ENCODE measurements at places on chromosomes 16 and 17.
A peak's percentile ranks its signal among the peaks of the same experiment; 100 is the strongest.

GRCh38 chr17:68204736-68205135, 43.1 kb upstream of the AMZ2 start:
- H3K4me1 ChIP-seq = peaks cover 13% of the 10 kb centered on the region
- H3K4me3 ChIP-seq = peak overlapping the region; percentile 90
- no peaks in the 10 kb centered on the region for H3K36me3 ChIP-seq
- no peak for DNase-seq

DNA sequence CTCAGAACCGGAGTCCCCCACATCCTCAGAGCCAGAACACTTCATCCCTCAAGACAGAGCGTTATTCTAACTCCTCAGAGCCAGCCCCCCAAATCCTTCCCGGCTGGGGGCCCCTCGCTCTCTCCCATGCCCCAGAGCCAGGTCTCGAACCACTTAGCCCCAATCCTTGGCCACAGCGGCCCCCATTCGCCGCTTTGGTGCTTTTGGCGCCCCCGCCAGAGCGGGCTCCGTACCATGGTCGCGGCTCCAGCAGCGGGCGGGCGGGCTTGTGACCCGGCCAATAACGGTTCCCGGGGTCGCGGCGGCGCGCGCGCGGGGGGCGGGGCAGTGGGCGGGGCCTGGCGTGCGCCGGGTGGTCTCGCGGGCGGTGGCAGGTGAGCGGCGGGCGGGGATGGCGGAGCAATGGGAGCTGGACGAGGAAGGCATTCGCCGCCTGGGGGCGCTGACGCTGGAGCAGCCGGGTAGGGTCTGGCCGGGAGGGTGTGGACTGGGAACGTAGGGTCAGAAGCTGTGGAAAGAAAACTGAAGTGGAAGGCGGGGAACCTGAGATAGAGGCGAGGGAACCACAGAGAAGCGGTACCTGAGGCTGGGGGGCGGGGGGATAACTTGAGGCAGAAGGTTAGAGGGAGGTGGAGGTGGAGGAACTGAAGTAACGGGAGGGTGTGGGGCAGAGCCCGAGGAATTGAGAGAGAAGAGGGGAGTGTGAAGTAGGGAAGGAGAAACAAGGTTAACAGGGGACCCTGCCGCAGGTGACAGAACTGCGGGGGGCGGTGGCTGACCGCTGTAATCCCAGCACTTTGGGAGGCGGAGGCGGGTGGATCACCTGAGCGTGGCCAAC, at the start of the genes KCTD19 and LRRC36:
TSS of gene KCTD19 (minus strand) at position 270 of the 838 bp plus-strand sequence. CDS start at position 236, 34 bp downstream.
TSS of gene LRRC36 (plus strand) at position 344 of the 838 bp plus-strand sequence. CDS start at position 392, 48 bp downstream.
- H3K4me1 ChIP-seq = peaks cover 22% of the 10 kb centered on the region
- no peaks in the 10 kb centered on the region for H3K36me3 ChIP-seq
- H3K4me3 ChIP-seq = peak within 1 kb of the TSS; percentile 74
- H3K27me3 ChIP-seq = no peaks in the 10 kb centered on the region
- H3K27ac ChIP-seq = peak within 1 kb of the TSS; percentile 29

- no peak for DNase-seq
- no peaks in the 10 kb centered on the region for H3K36me3 ChIP-seq
- peaks cover 4% of the 10 kb centered on the region for H3K27me3 ChIP-seq
- H3K4me1 ChIP-seq = no peaks in the 10 kb centered on the region
Measured at GRCh38 chr17:39222866-39223834, 2.6 kb downstream of the STAC2 start.

- H3K4me3 ChIP-seq = no peak overlapping the region
- H3K27me3 ChIP-seq = no peaks in the 10 kb centered on the region
- H3K36me3 ChIP-seq = 0 out of 2 replicates have a peak, but pooled peaks cover 3% of the 10 kb centered on the region
- DNase-seq = no peak
Measured at GRCh38 chr17:80803451-80804428, 187.9 kb upstream of the CHMP6 start.

DNA sequence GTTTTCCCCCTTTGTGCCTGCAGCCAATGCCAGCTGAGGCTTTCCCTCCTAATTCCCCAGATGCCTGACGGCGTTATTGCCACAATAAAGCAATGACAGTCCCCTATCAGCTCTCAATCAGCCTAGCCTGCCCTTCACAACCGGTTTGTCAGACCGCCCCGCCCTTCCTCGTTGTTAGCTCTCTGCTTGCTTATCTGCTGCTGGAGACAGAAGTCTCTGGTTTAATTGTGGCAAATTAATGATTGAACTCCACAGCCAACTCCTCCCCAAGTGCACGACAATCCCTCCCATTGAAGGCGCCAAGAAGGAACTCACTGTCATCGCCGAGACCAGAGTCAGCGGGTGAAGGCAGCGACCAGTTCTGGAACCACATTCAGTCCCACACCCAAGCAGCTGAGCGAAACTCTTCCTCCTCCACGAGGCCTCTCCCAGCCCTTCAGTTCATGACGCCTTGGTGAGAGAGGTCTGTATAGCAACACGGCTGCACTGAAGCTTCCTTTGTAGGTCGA, 474.4 kb downstream of the SLC39A11 start:
- H3K36me3 ChIP-seq = no peaks in the 10 kb centered on the region
- H3K27ac ChIP-seq = no peak overlapping the region
- no peaks in the 10 kb centered on the region for H3K27me3 ChIP-seq
- no peaks in the 10 kb centered on the region for H3K4me1 ChIP-seq
- no peak for DNase-seq
- H3K4me3 ChIP-seq = no peak overlapping the region

- H3K27me3 ChIP-seq = no peaks in the 10 kb centered on the region
- no peaks in the 10 kb centered on the region for H3K4me1 ChIP-seq
- H3K4me3 ChIP-seq = no peak overlapping the region
- no peaks in the 10 kb centered on the region for H3K36me3 ChIP-seq
- no peak overlapping the region for H3K27ac ChIP-seq
Measured at GRCh38 chr17:8366231-8366630, 10.3 kb downstream of the KRABD2 start.

DNA sequence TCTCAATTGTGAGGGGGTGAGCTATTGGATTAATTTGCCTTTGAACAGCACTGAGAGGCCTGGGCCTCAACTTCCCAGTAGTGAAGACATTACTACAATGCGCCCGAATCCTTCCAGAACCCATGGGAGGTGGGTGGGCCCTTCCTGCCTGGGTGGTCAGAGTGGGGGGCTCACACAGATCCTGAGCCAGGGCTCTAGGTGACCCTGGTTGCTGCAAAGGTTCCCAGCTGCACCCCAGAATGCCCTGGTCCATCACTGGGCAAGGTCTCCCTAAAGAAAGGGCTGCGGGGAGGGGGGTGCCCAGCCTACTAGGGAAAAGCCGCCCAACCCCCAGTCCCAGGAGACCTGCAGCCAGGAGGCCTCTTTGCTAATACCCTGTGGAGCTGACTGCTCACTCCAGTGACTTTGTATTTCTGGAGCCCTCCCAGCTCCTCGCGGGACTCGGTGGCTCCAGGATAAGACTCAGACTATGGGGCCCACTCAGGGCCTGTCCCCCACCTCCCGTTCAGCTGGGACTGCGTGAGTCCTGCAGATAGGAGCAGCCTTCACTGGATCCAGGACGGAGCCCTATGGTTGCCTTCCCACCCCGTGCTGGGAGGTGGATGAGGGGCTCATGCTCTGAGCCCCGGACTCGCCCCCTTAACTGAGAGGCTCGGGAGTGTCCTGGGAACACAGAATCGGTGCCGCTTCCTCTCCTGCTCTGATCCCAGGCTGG, 40.2 kb downstream of the SLC7A5 start:
- no peak overlapping the region for H3K4me3 ChIP-seq
- H3K36me3 ChIP-seq = peaks cover 4% of the 10 kb centered on the region
- H3K4me1 ChIP-seq = 0 out of 2 replicates have a peak, but pooled peaks cover 2% of the 10 kb centered on the region
- no peaks in the 10 kb centered on the region for H3K27me3 ChIP-seq
- H3K27ac ChIP-seq = no peak overlapping the region

GRCh38 chr16:22926105-22926751, 112.3 kb downstream of the HS3ST2 start:
- no peaks in the 10 kb centered on the region for H3K27me3 ChIP-seq
- no peaks in the 10 kb centered on the region for H3K36me3 ChIP-seq
- H3K4me3 ChIP-seq = no peak overlapping the region

- no peaks in the 10 kb centered on the region for H3K36me3 ChIP-seq
- peaks cover 2% of the 10 kb centered on the region for H3K27me3 ChIP-seq
- H3K4me1 ChIP-seq = no peaks in the 10 kb centered on the region
- DNase-seq = no peak
Measured at GRCh38 chr17:43634591-43635125, 27.1 kb downstream of the MEOX1 start.

DNA sequence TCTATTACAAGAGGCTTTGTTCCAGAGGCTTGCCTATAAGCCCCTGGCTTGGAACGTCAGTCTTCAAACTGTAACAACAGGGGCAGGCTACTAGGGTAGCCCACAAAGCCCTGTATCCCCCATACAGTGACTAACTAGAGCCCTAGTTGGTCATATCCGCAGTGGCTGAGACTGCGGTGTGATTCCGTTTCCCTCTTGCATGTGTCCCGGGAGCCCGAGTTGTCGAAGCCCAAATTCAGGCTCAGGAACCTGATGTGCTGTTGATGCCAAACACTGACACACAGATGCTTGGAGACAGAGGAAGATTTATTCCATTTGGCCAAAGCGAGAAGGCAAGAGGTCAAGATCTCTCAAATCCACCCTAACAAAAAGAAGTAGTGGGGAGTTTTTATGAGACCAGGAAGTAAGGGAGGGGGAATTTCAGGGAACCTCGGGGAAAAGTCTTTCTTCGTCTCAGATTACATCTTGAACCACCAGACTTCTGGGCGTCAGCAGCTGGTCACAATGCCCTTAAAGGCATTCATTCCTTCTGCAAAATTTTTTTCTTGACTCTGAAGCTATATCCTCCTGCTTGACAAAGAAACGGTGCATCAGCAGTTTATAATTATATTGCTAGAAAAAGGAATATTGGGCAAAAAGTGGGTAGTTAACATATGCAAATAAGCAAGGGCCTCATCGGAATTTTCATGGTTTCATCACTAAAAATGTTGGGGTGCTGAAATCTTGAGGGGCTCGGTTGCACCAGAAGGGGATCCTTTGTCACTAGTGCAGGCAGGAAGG, 879 bp downstream of the SLFN5 start:
- no peak overlapping the region for H3K27ac ChIP-seq
- DNase-seq = no peak
- peak overlapping the region; percentile 98 for H3K4me3 ChIP-seq
- H3K27me3 ChIP-seq = no peaks in the 10 kb centered on the region
- H3K36me3 ChIP-seq = no peaks in the 10 kb centered on the region

GRCh38 chr17:34478244-34478643, 101.1 kb upstream of the TMEM132E start:
- H3K27ac ChIP-seq = no peak overlapping the region
- H3K4me1 ChIP-seq = no peaks in the 10 kb centered on the region
- 0 out of 2 replicates have a peak, but pooled peaks cover 4% of the 10 kb centered on the region for H3K27me3 ChIP-seq
- no peaks in the 10 kb centered on the region for H3K36me3 ChIP-seq

GRCh38 chr17:46001390-46002310, 2.6 kb downstream of the STH start:
- no peaks in the 10 kb centered on the region for H3K36me3 ChIP-seq
- H3K4me3 ChIP-seq = no peak overlapping the region
- no peaks in the 10 kb centered on the region for H3K27me3 ChIP-seq
- no peaks in the 10 kb centered on the region for H3K4me1 ChIP-seq

- no peaks in the 10 kb centered on the region for H3K36me3 ChIP-seq
- peak overlapping the region; percentile 45 for H3K27ac ChIP-seq
- H3K4me1 ChIP-seq = peaks cover 44% of the 10 kb centered on the region
- H3K27me3 ChIP-seq = no peaks in the 10 kb centered on the region
- H3K4me3 ChIP-seq = no peak overlapping the region
- peak; percentile 88 for DNase-seq
Measured at GRCh38 chr17:67818110-67819002, 6.9 kb upstream of the BPTF start.

DNA sequence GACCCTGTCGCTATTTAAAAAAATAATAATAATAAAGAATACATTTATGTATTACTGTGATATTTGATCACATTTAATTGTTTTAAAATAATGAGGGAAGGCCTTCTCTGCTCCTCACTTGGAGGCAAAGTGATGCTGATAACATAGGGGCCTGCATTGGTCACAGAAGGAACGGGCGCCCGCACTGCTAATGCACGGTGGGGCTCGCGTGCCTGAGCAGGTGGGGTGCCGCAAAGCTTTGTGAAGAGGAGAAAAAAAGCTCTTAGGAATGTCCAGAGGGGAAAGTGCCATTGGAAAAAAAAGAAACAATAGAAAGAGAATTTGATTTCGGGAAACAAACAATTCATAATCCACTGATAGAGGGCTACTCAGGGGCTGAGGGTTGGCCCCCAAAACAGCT, 143.8 kb downstream of the ZNF423 start:
- DNase-seq = no peak
- no peaks in the 10 kb centered on the region for H3K36me3 ChIP-seq
- no peak overlapping the region for H3K27ac ChIP-seq
- H3K4me3 ChIP-seq = no peak overlapping the region
- H3K27me3 ChIP-seq = no peaks in the 10 kb centered on the region
- H3K4me1 ChIP-seq = no peaks in the 10 kb centered on the region

DNA sequence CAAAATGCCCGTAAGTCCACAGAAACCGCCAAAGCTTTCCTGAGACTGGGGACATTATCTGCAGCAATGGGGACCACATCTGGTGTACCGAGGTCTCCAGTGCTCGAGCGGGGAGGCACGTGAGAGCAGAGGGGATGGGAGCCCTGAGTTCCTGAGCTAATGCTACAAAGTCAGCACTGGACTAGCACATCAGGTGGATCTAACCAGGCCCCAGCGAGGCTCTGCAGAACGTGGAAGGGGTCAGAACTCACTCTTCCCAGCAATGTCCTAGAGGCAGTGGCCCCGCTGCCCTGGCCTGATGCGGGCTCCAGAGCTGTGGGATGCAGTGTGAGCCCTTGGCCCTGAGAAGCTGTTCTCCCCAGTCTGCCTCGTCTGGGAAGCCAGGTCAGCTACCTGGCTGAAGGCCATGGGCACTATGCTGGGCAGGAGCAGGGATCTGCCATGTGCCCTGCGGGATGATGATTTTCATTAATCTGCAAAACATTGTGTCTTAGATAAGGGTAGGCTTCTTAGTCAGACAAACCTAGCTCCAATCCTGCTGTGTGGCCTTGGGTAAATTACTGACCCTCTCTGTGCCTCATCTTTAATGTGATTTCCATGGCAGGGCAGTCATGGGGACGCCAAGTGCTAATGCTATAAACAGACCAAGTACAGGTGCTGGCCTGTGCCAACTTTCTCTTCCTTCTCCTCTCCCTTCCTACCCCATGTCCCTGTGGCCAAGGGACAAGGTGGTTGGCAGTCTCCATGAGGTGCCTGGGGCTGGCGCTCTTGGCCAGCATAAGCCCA, 40.1 kb upstream of the SLC38A10 start:
- no peak for DNase-seq
- H3K27ac ChIP-seq = no peak overlapping the region
- H3K36me3 ChIP-seq = no peaks in the 10 kb centered on the region
- H3K27me3 ChIP-seq = peaks cover 1% of the 10 kb centered on the region

DNA sequence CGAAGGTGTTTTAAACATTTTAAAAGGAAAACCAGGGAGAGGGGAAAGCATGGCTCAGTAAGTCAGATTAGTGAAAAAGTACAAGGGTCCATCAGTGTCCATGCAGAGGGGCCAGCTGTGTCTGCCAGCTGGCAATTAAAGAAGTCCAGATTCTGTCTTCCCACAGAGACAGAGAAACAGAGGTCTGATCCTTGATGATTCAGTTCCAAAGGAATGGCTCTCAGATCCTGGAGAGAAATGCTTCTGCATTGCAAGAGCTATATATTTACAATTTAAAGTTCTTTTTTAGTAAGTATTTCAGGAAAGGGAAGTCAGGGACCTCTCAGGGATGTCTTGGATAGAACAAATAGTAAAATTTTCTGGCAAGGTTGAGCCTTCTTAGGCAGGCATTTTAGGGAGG, 56.2 kb downstream of the HSD17B2 start:
- H3K4me1 ChIP-seq = no peaks in the 10 kb centered on the region
- no peak overlapping the region for H3K27ac ChIP-seq
- no peak overlapping the region for H3K4me3 ChIP-seq

All from GM12878 (cell line).